ENCODE measurements at places on chromosomes 5 and 9.
A peak's percentile ranks its signal among the peaks of the same experiment; 100 is the strongest.

DNA sequence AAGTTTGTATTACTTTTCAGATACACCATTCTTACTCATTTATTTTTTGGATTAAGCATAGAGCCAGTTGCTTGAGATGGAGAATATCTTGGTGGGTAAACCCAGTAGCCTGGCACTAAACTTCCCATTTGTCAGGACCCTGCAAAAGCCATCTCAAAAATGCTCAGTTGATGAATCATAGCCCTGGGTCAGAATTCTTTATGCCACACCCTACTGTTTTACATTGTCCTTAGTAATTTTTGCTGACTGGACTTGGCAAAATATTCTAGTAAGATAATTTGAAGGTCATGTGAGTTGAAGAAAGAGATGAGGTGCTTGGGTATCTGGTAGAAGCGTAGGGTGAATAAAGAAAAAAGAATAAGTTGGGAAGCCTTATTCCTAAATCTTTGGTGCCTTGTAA, 50.7 kb downstream of the C7 start:
- no peak for DNase-seq

- no peak for DNase-seq
Measured at GRCh38 chr9:22354699-22355384, 91.8 kb upstream of the DMRTA1 start.

DNA sequence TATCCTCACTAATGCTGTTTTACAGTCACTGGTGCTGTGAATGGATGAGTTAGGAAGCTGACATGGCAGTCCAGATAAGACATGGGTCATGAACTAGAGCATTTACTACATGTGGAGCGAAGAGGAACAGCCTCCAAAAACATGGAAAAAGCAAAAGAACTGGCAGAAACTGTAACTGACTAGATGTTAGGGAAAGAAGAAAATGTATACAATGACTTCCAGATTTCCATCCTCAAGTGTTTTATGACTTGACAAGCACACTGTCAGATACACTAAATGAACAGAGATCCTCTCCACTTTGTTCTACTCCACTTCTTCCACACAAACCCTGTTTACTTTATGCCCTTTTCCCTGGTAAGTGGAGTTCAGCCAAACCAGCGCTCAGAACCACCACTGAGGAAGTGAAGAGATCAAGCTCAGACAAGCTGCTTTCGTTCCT, 11.5 kb downstream of the HMGCS1 start:
- no peak for DNase-seq

DNA sequence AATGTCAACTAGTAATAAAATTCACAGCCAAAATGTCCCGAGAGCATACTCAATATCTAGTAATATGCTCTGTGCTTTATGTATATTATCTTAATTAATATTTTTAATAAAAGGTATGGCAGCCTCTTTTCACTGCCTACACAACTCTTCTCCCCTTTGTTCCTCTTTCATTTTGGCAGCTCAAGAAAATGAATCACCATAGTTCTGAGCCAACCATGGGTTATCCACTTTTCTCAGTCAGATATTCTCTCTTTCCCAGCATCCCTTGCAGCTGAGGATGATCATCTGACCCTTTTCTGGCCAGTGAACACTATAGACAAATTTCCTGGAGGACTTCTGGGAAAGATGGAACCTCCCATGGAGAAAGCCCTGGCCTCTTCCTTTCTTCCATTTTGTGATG, 8.2 kb upstream of the DOCK8 start:
- no peak for DNase-seq

DNA sequence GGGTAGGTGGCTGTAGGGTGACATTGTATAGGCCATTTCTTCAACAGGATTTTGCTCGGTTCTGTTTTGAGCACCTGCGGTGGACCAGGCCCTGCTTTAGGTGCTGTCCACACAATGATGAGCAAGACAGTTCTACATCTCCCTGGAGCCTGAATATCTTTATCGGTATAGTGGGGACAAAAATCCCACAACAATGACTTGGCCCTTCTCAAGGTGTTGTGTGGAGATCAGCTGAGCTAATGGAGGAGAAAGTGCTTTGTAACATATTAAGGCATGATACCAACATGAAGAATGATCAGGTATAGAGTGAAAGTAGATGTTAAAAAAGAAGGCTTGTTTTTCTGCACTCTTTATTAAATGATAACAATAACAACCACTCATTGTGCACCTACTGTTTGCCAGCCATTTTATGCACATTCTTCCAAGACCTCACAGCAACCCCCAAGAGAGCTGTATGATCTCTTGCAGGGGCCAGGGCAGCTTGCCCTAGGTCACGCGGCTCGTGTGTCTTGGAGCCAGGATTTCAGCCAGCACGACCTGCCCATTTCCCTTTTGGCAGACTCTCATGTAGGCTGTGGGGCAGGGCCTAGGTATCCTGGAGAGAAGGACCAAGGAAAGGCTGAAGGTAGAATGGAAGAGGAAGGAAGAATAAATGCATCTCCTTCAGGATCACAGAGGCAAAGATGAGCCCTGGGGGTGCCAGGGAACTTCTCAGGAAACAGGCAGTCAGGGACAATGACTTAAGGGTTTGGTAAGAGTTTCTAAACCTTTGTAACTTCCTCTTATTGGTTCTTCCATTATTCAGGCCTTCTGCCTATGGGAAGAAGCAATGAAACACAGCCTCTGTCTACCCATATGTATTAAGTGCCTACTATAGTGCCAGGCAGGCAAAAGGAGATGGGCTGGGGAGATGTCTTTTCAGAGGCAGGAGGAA, 50.0 kb upstream of the PPARGC1B start:
- no peak for DNase-seq

- DNase-seq = no peak
Measured at GRCh38 chr9:86747711-86748110, 199.6 kb downstream of the GAS1 start.

DNA sequence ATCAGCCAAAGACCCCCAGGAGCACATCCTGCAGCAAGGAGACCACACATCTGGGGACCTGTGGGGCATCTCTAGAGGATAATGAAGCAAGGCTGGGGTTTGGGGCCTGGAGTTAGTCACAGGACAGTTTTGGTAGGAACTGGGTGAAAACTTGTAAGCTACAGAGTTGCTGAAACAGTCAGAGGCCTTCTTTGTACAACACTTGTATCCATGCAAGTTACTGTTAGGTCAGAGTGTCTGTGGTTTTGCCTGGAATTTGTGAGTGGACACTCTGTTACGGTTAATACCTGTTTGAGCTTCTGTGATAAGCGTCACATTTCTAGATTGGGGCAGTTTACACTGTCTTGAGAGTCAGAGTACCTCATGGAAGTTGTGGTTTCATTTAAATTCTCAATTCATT, 22.6 kb upstream of the ASPN start:
- no peak for DNase-seq

- no peak for DNase-seq
Measured at GRCh38 chr9:77597057-77597456, 51.1 kb downstream of the GNA14 start.

DNA sequence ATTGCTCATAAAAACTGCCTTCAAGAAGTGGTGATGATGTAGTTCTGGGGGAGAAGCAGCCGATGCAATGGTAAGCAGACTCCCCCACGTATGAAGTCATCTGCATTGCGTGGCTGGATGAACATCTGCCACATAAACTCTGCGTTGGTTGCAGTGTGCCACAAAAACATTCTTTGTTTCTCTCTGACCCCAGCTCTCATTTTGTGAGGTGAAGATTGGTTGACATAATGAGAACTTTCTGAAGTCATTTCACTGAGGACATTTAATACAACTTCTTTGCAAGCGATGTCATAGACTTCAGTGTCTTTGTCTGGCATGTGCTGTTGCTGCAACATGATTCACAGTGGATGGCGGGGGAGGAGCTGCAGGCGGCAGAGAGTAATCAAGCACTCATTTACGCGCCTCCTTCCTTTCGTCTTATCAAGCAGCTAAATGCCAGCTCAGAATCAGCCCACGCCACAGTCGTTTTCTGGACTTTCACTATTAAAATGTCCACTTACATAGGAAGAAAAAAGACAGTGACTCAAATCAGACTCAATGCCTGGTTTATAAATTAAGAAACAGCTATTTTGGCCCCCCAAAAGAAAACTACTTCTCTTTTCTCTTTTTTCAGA, 91.5 kb upstream of the NFIL3 start:
- no peak for DNase-seq

DNA sequence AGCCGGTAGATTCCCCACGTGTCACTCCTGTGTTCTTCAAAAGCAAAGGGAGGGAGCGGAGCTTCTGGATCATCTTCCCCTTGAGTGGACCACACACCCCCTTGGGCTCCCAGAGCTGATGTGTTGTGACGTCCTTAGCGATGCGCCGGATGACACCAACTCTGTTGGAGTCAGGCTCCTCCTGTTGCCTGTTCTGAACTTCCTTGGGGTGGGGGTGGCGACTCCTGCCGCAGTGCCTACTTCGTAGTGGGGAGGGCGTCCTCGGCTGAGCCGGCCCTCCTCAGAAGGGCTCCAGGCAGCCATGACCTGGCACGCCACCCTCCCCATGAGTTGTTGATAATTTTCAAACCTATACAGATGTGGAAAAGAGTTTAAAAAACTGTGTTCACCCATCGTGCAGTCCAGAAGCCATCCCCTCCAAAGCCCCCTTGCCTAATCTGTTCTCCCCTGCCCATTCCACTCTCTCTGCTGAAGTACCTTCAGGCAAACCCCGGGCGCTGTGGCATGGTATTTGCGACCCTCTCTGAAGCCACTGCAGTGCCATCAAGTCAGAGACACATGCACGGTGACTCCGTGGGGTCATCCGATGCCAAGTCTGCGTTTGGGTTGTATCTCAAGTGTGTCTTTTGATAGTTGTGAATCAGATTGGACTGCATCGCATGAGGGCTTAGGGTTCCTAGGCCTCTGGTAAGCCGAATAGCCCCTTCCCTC, 16.7 kb downstream of the EXOC3 start:
- DNase-seq = no peak

- DNase-seq = no peak
Measured at GRCh38 chr9:106417685-106418084, 445.3 kb upstream of the ZNF462 start.

GRCh38 chr5:6493681-6494454, 45.2 kb downstream of the UBE2QL1 start:
- no peak for DNase-seq

- DNase-seq = no peak
Measured at GRCh38 chr9:89999534-90000370, 394.9 kb downstream of the GADD45G start.

- DNase-seq = no peak
Measured at GRCh38 chr5:43533646-43534045, 18.7 kb upstream of the C5orf34 start.

- DNase-seq = peak; percentile 19
Measured at GRCh38 chr9:127418037-127418471, 6.1 kb upstream of the ZNF79 start.

- no peak for DNase-seq
Measured at GRCh38 chr9:136058084-136058483, 37.0 kb downstream of the NACC2 start.

- DNase-seq = no peak
Measured at GRCh38 chr9:6763244-6763643, 5.5 kb downstream of the KDM4C start.

DNA sequence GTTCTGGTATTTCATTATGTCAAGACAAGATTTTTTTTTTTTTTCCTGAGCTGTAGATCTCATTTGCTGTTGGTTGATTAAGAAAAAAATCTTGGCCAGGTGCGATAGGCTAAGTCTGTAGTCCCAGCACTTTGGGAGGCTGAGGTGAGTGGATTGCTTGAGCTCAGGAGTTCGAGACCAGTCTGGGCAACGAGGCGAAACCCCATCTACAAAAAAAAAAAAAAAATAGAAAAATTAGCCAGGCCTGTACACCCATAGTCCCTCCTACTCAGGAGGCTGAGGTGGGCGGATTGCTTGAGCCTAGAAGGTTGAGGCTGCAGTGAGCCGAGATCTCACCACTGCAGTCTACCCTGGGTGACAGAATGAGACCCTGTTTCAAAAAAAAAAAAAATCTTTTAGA, 12.2 kb downstream of the CDC42SE2 start:
- no peak for DNase-seq

DNA sequence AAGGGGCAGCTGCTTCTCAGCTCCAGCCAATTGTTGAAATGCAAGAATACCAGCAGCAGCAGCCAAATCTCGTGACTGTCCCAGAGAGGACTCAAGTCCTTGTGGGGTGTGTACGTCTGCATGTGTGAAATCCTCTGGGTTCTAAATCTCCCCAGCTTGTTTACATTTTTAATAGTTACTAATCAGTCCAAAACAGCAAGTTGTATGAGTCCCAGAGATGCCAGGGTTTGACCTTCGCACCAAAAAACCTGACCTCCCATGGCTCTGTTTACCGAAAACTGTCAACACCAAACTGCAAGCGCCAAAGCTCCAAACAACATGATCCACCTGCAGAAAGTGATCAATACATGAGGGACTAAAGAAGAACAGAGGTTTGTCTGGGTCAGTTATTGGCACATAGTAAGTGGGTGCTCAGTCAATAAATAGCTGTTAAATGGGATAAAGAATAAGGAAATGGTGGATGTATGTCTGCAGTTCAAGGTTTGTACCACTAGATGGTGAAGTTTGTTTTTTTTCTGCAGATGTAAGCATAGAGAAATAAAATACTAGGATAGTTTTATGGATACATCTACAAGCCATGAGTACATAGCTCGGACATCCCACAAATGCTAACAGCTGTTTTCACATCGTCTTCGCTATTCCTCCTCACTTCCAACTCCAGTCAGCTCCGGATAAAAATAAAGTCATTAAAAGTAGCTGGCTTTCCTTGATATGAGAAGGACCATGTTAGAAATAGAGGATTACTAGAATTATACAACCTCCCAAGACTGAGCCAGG, 85.3 kb upstream of the ADRB2 start:
- no peak for DNase-seq

GRCh38 chr5:1405121-1405520, 40.1 kb downstream of the SLC6A3 start:
- DNase-seq = peak; percentile 5
